Transverse colon (tissue), 4 donors: ENCODE measurements at places on chromosomes 4 and X. TPM values are rescaled to one million over a fixed set of nuclear protein-coding genes. Genes with fewer than 3 reads are reported as not detected.

DNA sequence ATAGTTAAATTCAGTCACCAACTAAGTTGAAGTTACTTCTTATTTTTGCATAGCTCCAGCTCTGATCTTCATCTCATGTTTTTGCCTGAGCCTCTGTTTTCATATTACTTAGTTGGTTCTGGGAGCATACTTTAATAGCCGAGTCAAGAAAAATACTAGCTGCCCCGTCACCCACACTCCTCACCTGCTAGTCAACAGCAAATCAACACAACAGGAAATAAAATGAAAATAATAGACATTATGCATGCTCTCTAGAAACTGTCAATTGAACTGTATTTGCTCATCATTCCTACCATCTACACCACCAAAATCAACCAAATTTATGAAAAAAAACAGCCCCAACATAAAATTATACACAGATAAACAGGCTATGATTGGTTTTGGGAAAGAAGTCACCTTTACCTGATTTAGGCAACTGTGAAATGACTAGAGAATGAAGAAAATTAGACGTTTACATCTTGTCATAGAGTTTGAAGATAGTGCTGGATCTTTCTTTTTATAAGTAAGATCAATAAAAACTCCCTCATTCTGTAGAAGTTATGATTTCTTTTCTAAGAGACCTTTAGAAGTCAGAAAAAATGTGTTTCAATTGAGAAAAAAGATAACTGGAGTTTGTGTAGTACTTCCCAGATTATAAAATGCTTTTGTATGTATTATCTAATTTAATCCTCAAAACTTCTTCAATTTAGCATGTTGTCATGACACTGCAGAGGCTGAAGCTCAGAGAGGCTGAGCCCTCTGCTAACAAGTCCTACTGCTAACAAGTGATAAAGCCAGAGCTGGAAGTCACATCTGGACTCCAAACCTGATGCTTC lies 7.0 kb downstream of the ALB start:
- no peak overlapping the region for H3K4me3 ChIP-seq
- no peaks in the 10 kb centered on the region for H3K4me1 ChIP-seq
- DNase-seq: no peak
- no peaks in the 10 kb centered on the region for H3K27me3 ChIP-seq
- no peaks in the 10 kb centered on the region for H3K36me3 ChIP-seq
- H3K27ac ChIP-seq: no peak overlapping the region

DNA sequence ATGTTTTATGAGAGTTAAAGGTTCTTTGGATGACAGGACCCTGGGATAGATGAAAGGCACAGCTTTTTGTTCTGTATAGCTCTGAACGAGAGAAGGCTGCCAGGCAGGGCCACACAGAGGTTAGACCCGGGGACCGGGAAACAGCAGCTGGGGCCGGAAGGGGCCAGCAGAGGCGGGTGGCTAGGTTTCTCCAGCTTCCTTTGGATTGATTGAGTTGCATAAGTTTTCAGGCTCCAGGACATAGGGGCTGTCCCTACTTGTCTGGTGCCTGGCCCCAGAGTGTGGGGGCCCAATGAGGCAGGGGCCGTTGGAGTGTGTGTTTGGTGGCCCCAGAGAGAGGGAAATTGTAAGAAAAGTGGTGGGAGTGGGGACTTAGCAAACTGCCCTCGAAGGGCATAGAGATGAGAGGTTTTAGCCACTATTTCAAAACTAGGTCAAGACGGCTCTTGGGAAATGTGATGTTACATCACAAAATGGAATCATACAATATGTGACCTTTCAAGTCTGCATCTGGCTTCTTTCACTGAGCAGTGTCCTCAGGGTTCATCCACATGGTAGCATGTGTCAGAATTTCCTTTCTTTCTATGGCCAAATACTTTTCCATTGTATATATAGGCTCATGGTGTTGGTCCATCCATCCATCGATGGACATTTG lies 3.7 kb downstream of the ZFP92 start:
- H3K27me3 ChIP-seq: peaks cover 5% of the 10 kb centered on the region
- H3K4me3 ChIP-seq: no peak overlapping the region
- no peak for DNase-seq
- no peak overlapping the region for H3K27ac ChIP-seq
- no peaks in the 10 kb centered on the region for H3K4me1 ChIP-seq

- no peak overlapping the region for H3K27ac ChIP-seq
- no peaks in the 10 kb centered on the region for H3K4me1 ChIP-seq
- DNase-seq: no peak
- no peaks in the 10 kb centered on the region for H3K36me3 ChIP-seq
Observed at GRCh38 chrX:121256647-121257046, 209.2 kb downstream of the GLUD2 start.

DNA sequence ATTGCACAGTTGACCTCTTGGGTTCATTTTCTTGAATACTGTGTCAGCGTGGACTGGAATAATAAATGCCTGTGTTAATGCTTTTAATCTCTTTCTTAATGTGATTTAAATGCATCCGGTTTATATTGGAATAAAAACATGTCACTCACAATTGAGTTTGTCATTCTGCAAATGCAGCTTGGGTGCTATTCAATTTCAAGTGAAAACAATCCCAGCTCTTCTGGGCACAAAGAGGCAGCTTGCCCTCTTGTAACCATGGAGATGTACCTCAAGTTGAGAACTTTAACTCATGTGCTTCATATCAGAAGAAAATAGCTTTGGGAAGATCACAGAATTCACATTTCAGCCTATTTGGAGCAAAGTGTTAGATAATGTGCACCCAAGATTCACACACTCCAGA lies 355.7 kb upstream of the GNPDA2 start:
- no peak for DNase-seq
- H3K4me3 ChIP-seq: no peak overlapping the region
- no peaks in the 10 kb centered on the region for H3K4me1 ChIP-seq
- H3K36me3 ChIP-seq: no peaks in the 10 kb centered on the region
- H3K27ac ChIP-seq: no peak overlapping the region

DNA sequence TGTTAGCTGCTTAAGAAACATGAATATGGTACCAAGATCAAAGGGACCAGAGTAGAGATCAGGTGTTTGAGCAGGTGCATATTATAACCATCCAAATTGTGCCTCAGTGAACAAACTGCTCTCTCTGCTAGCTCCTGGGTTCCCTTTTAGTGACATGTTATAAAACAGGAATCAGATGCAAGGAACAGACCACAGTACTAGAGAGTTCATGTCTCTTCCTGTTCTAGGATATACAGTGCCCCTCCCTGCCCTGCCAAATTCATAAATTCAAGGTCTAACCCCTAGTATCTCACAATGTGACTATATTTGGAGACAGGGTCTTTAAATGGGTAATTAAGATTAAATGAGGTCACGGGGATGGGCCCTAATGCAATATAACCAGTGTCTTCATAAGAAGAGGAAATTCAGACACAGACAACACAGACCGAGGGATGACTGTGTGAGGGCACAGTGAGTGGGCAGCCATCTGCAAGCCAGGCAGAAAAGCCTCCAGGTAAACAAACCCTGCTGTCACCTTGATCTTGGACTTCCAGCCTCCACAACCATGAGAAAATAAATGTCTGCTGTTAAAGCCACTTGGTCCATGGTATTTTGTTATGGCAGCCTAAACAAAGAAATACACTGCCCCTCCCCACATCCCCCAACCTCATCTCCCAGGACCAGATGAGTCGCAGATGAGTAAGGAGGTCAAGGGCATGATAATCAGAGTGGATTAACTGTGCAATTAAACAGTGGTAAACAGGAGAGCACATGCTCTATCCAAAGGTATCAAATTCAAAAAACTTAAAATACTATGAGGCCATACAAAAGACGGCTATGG lies 82.5 kb downstream of the RBM47 start:
- no peaks in the 10 kb centered on the region for H3K36me3 ChIP-seq
- DNase-seq: peak; percentile 27
- peak overlapping the region; percentile 88 for H3K27ac ChIP-seq
- H3K4me1 ChIP-seq: peaks cover 37% of the 10 kb centered on the region
- H3K27me3 ChIP-seq: no peaks in the 10 kb centered on the region

DNA sequence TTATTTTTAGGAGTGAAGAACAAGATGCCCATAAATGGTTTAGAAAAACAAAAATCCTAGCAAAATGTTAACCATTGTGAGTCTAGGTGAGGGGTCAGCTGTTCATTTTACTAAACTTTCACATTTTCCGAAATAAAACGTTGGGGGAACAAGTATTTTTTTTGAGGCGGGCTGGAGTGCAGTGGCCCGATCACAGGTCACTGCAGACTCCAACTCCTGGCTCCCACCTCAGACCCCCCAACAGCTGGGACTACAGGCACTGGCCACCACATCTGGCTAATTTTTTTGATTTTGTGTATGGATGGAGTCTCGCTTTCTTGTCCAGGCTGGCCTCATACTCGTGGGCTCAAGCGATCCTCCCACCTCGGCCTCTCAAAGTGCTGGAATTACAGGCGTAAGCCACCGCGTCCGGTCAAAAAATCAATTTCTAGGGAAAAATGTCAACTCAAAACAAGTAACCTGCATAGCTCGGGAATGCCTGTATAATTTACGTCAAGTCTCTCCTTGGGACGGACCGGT lies 742 bp upstream of the TAF1 start:
- peaks cover 16% of the 10 kb centered on the region for H3K4me1 ChIP-seq
- H3K27me3 ChIP-seq: no peaks in the 10 kb centered on the region
- H3K36me3 ChIP-seq: no peaks in the 10 kb centered on the region
- peak overlapping the region; percentile 92 for H3K27ac ChIP-seq

BMPR1B gene
- 0.68 TPM for total RNA-seq

LAGE3 gene
- not detected for total RNA-seq

SYTL4 gene
- 41.5 TPM for total RNA-seq

GPR173 gene
- total RNA-seq: 5.2 TPM

TCEAL2 gene
- 3.0 TPM for total RNA-seq

UGT2B15 gene
- total RNA-seq: 2.6 TPM

CCDC158 gene
- total RNA-seq: 0.55 TPM
